ENCODE measurements at places on chromosomes 2 and 18.

DNA sequence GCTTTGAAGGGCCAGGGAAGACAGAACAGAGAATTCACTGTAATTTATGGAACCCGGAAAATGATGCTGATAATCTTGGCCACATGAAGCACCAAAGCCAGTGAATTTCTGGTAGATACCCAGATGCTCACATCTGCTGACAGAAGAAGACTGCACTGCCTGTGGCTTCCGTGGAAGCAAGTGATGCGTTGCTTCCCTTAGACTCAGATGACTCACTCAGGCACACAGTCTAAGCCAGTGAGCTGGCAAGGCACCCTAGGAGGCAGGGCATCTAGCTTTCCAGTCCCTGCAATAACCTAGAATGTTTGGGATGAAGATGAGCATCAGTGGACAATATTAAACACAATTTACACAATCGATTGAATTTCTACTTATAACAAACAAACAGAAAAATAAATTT lies 284.7 kb downstream of the CMPK2 start:
- no peak for DNase-seq

DNA sequence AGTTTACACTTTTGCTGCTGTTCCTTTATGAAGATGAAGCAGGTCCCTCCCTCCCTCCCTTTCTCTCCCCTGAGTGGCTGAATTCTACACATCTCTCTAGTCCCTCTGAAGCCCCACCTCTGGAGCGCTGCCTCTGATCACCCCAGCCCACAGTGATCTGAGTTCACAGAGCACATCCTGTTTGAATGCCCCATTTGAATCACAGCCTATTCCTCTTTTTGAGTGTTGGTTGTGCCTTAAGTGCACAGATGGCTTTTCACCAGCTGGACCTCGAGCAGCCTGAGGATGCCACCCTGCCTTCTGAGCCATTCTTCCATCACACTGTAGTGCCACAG lies 87.1 kb downstream of the ITGB1BP1 start:
- no peak for DNase-seq

DNA sequence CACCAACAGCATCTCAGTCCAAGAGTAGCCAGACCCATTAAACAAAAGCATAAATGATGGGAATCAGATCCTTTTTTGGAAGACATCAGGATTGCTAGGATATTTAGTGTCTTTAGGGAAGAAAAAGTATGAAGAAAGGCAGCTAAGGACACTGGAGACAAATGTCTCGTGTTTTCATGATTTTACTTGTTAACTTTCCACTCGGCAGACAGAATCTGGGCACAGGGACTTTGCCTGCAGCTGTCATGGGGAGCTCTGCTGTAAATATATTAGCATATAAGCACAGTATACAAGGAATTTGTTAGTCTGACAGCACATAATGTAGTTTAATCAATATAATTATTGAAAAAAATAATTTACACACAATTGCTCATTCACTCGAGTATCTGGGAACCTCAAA lies 718.3 kb downstream of the NRXN1 start:
- DNase-seq: no peak

- no peak for DNase-seq
Measured at GRCh38 chr2:49298230-49298629, 143.9 kb upstream of the FSHR start.

- peak; percentile 5 for DNase-seq
Measured at GRCh38 chr2:240399419-240400324, 35.8 kb upstream of the GPC1 start.

- DNase-seq: no peak
Measured at GRCh38 chr2:204108330-204108751, 171.8 kb downstream of the ICOS start.

GRCh38 chr2:6914828-6915227 lies 2.4 kb upstream of the RNF144A start:
- DNase-seq: no peak

GRCh38 chr2:54348646-54349045 lies 92.6 kb upstream of the TSPYL6 start:
- DNase-seq: peak; percentile 45

DNA sequence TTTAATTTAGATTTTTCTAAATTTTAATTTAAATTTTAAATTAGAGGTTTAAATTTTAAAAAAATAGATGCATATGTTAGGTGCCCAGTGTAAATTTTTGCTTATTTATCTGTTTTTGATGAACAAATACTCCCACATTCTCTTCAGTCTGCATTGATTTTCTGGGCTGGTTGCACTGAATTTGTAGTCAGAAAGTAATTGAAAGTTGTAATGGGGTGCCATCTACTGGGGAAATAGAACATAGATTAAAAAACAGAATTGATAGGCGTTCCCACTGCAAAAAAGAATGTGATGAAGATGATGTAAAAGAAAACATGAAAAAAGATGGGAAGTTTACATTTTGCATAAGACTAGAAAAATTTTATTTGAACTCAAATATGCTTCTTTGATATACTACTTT lies 51.7 kb upstream of the CCDC85A start:
- no peak for DNase-seq

DNA sequence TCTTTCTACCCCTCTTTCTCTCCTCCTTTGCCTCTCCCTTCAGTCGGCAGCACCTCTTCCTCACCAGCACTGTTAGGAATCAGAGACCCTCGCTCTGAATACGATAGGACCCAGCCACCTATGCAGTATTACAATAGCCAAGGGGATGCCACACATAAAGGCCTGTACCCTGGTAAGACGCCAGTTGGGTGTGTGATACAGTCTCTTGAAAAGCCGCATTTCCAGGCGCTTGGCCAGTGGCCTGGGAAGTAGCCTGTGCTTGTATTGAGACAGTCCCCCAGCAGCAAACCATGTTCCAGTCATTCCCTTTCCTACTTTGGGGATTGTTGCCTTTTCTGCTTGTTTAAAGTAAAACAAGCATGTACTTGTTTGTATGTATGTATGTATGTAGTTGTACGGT lies 118.4 kb upstream of the DAPL1 start:
- peak; percentile 31 for DNase-seq

DNA sequence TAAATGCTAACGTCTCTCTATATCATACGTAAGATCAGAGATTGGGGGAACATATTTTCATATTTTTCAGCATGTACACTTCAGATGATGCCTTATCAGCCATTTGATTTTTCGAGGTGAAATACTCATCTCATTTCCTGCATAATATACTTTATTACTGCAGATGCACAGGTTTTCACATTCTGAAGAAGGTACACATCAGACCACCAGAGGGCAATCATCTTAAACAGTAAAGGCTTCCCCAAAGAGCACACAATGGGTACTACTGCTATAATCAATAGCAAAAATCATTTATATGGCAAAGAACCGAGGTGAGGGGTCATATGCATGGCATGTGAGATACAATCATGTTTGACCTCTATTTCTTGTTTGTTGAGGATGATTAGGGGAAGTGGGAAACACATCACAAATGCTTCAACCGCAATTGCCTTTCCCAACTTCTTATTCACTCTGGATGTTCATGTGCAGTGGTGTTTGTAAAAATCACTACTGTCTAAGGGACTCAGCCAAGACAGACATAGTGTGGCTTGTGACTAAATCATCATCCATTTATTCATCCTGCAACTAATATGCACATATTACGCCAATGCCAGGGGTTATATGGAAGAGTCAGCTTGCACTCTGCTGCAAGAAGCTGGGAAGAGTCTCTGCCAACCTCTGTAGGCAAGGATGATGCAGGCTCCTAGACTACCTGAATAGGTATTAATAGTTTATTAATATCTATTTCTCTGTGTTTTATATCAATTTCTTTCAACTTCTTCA lies 118.7 kb downstream of the EPB41L3 start:
- DNase-seq: no peak

GRCh38 chr2:42132191-42132965 lies 36.8 kb upstream of the EML4 start:
- no peak for DNase-seq

DNA sequence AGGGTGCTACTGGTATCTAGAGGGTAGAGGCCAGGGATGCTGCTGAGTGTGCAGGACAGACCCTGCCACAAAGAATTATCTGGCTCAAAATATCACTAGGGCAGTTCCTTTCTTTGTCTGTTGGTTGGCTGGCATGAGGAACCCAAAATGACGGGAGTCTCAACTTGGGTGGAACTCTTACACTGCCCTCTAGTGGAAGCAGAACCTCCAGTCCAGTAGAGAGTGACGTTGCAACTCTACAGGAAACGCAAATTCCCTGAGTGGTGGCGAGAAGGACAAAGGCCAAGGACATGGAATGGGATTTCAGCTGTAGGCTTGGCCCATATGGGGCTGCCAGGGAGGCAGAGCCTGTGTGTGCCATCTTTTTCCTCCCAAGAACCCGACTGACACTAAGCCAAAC lies 47.1 kb downstream of the COPS8 start:
- DNase-seq: no peak

DNA sequence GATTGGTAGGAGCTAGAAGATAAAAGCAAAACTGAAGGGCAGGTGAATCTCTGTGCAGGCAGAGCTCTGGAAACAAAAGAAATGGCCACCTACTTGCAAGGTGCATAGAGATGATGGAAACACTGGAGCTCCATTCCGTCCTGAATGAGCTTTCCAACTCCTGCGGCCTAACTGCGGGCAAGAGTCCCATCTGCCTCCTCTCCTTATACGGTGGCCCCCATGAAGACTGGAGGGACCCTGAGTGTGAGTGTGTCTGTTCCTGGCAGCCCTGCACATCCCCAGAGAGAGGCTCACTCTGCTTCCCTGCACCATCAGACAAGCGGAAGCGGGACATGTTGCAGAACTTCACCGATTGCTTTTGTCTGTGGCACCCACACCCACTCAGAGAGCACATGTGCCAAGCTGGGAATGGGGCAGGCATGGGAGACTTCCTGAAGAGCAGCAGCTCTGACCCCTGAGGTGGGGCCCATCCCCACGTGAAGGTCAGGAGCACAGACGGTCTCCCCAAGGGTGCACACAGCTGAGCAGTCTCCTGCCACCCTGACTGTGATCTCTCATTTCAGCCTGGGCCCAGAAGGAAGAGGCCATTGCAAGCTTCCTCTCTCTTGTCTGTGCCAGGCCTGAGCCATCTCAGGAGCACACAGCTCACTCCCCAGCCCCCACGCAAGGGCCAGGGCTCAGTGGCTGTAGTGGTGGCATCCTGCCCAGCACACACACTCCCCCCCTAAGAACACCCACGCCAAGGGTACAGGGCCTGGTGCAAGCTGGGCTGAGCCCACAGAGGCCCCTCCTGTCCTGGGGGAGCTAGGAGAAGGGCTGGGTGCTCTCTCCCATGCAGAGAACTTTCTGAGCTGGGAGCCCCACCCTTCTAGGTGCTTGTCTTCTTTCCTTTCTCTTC lies 75.3 kb downstream of the STPG4 start:
- peak; percentile 85 for DNase-seq

DNA sequence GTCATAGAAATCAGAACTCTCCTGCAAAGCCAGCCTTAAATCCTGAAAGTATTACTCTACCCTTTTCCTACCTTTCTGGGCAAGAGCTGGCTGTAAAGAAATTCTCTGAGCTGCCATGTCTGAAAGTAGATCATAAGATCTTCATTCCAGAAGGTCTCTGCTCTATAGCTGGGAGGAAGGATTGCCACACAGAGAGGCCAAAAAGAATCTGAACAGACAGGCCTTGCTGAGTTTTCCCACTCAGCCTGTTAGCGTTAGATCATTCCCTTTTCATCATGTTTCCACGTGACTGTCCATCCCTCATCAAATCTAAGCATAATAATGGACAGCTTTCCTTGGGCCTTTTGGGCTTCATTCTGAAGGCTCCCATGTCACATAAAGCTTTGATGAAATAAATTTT lies 43.2 kb upstream of the FHL2 start:
- no peak for DNase-seq

- DNase-seq: peak; percentile 58
Measured at GRCh38 chr2:128754246-128754724, 435.6 kb upstream of the HS6ST1 start.

Measured in testis (tissue), 5 donors.